A549 (cell line): ENCODE measurements at places on chromosomes 12 and 14.

GRCh38 chr12:88360343-88360742 is 218.2 kb downstream of the TMTC3 start:
- DNase-seq, result no peak

- DNase-seq, result no peak
Measured at GRCh38 chr14:61720294-61720661, 25.0 kb downstream of the HIF1A start.

- DNase-seq, result no peak
Measured at GRCh38 chr14:54500744-54501143, 9.0 kb upstream of the CGRRF1 start.

- no peak for DNase-seq
Measured at GRCh38 chr14:31283153-31283552, 75.6 kb upstream of the HECTD1 start.

- no peak for DNase-seq
Measured at GRCh38 chr14:103558071-103558882, 4.2 kb downstream of the BAG5 start.

GRCh38 chr14:92751819-92752218 is 3.4 kb upstream of the LGMN start:
- no peak for DNase-seq

- DNase-seq, result no peak
Measured at GRCh38 chr12:53052419-53053217, 2.8 kb downstream of the TNS2 start.

DNA sequence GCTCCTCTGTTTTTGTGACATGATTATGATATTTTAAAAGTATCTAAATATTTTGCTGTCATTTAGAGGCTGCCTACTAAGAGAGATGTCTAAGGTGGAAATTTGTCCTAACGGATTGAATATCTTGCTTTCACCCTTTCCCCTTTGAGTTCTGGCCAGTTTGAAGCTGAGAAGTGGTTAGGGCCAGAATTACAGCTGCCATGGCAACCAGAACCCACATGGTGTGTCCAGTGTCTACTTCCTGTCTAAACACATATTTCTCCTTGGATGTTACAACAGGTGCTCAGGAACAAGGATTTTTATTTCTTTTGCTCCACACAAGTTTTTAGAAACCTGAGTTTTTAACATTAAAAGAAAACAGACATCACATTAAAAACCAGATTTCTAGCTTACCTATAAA is 335.1 kb upstream of the OR4E1 start:
- no peak for DNase-seq

- DNase-seq, result no peak
Measured at GRCh38 chr14:97944380-97944779, 1147.2 kb downstream of the VRK1 start.

GRCh38 chr12:105083551-105084105 is 630 bp downstream of the ALDH1L2 start:
- peak; percentile 58 for DNase-seq

DNA sequence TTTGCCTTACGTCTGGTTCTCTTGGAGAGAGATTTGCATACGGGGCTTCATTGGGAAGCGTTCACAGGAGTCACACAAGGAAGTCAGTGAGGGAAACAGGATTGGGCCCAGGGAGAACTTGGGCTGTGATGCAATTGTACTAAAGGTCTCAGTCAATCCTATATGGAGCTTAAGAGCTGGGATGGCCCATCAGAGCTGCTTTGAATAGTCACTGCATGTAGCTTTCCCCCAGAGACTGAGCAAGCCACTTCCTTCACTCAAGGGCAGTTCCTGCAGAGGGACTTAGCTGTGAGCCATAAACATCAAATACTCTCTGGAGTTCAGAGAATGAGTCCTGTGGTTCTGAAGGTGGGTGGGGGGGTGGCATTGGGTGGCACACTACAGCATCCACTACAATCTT is 605.4 kb downstream of the MED13L start:
- DNase-seq, result no peak

GRCh38 chr14:70595443-70596185 is 4.8 kb downstream of the MED6 start:
- DNase-seq, result no peak

- DNase-seq, result no peak
Measured at GRCh38 chr14:37585971-37586796, 8.9 kb downstream of the FOXA1 start.

- no peak for DNase-seq
Measured at GRCh38 chr12:31849090-31849687, 110.0 kb upstream of the RESF1 start.

DNA sequence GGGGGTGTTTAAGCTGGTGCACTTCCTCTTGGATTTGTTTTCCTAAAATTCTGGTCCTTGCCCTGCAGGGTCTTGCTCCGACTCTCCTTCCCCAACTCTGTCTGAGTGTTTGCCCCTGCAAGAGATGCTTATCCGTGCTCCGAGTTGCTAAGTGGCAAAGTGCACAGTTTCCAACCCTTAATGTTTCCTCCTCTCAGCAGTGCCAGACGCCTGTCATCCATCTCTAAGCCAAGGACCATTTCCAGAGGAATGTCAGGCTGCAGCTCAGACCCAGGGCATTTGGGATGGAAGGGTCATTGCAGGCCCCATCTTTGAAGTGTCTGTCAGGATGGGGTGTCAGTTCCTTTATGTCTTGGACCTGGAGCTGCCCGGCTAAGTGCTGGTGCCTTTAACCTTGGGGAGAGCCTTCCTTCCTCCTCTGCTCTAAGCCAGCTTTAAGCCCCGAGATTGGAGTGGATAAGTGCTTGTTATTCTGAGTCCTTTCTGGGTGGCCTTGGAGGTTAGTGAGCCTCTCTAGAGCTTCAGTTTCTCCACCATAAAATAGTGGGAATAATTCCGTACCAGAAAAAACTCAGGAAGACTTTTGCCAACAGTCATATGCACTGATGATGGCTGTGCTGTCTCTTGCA is 15.0 kb downstream of the WNT5B start:
- no peak for DNase-seq

GRCh38 chr14:54532111-54533012 is 22.7 kb downstream of the CGRRF1 start:
- DNase-seq, result no peak

- no peak for DNase-seq
Measured at GRCh38 chr12:3336606-3337311, 154.2 kb upstream of the PRMT8 start.

DNA sequence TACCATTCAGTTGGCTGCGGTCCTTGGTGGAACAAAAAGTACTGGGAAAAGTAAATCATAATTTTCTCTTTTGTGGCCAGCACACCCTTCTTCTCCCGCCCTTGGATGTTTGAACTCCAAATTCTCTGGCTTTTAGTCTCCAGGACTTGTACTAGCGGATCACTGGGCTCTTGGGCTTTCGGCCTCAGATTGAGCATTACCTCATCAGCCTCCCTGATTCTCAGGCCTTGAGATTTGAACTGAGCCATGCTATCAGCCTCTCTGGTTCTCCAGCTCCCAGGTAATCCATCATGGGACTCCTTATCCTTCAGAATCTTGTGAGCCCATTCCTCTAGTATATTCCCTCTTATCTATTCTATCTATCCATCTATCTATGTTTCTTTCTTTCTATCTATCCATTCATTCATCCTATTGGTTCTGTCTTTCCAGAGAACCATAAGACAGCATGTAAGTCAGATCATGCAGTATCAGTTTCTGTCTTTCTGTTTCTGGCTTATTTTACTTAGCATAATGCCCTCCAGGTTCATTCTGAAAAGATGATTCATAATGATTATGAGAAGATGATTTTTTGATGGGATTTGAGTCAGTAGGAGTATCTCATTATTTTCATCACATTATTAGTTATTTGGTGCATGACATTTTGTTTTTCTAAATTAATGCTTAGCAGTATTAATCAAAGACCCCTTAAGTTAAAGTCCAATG is 814.9 kb downstream of the LRFN5 start:
- DNase-seq, result no peak

DNA sequence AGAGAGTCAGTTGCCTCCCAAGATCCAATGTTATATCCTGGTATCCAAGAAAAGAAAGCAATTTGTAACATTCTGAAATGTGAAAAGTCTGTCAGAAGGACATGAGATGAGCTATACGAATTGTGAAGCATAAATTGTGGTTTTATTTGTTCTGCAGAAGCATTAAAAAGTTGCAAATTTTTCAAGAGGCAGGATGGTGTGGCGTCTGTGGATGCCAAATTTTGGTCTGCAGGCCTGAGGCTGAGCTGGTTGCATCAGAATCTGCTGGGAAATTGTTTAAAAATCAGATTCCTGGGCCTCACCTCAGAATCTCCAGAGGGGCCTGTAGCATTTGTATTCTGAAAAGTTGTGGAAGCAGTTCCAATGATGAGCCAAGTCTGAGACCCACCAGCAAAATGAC is 284.7 kb downstream of the NUAK1 start:
- DNase-seq, result no peak

DNA sequence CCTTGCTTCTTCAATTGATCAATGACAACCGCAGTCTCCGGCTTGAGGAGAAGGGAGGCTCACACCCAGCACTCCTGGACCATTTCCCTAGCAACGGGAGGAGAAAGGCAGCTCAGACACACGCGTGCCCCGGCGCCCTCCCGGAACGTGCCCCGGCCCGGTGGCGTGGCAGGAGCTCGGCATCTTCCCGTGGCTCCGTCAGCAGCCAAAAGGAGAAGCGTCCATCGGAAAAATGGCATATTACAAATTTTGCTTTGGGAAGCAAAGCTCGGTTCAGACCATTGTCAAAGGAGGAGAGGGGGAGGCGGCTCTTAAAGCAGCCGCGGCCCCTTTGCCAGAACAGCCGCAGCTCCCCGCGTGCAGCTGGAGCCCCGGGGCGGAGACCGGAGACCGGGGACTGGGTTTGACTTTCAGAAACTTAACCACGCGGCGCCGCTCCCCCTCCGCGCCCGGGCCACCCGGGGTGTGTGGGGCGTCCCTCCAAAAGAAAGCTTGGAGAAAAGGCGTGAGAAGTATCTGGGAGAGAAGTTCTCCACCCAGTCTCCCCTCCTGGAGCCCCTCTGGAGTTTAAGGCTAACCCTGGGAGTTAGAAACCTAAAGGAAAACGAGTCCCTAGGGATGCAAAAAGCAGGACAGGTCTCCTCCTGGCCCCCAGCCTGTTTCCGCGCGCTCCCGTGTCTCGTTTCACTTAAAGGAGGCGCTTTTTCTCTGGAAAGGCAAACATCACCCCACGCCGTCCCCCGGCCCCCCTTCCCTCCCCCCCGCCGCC is 545 bp downstream of the PPFIA2 start:
- DNase-seq, result peak; percentile 5

GRCh38 chr12:103556890-103557627 is 30.0 kb upstream of the STAB2 start:
- DNase-seq, result no peak

GRCh38 chr14:95495076-95495475 is 21.4 kb downstream of the SYNE3 start:
- no peak for DNase-seq

DNA sequence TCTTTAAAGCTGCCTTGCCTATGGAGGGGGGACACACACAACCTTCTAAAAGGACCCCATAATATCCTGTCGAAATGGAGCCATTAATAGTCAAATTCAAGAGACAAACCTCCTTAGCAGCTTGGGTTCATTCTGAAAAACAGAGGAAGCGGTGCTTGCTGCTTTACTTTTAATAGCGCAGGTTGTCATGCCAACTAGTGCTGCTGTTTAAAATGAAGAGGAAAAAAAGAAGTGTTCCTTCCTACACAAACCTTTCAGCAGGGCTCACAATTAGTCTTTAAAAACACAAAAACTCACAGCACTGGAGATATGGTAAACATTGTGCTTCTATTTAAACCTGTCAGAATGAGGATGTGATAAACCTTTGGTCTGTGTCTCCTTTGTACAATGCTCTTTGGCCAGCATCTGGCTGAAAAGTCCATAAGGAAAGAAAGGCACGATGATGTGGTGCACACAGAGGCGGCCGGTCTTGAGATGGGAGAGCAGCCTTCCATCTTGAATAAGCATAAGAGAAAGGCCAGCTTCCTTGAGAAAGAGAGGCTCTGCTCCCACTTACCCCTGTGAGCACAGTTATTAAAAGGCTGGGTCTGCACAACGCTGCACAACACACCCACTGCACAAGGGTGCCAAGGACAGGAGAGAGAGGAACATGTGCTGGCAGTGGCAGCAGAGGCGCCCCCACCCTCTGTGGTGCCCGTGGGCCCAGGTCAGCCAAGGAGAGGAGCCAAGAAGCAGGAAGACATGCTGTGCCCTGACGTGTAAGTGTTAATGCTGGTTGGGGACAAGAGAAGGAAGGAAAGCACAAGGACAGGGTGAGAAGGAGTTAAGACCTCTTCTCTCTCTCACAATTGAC is 144.6 kb downstream of the TTC7B start:
- no peak for DNase-seq

GRCh38 chr14:42508209-42508946 is 901.7 kb downstream of the LRFN5 start:
- no peak for DNase-seq

GRCh38 chr14:101200650-101201516 is 297.4 kb upstream of the RTL1 start:
- DNase-seq, result no peak
